ENCODE measurements at places on chromosomes 3 and 15.

DNA sequence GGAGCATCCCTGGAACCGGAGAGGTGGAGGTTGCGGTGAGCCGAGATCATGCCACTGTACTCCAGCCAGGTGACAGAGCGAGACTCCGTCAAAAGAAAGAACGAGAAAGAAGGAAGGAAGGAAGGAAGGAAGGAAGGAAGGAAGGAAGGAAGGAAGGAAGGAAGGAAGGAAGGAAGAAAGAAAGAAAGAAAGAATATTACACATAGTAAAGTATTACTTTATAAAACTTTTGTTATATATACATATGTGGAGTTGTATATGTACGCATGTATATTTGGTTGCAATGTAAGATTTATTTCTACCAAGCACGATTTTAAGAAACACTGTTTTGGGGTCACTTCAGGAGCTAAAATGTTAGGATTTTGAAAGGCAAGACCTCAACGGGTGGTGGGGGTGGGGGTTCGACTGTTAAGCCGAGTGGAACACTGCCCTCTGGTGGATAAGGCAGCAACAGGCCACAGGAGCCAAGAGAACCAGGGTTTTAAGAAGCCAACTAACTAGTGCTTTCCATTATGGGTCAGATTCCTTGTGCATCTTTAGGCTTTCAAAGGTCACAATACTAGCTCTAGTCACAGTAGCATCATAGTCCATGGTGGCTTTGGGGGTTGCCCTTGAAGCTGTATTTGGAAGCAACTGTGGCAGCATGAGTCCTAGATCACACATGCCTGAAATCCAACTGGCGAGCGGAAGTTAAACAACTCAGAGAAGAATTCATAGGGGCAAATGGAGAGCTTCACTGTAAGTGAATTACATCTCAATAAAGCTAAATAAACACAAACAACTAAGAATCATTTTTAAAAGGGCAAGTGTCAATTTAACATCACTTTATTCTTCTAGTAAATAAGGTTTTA, 22.5 kb downstream of the GLB1 start:
- peak; percentile 51 for DNase-seq

GRCh38 chr3:12677616-12678015, 13.7 kb upstream of the RAF1 start:
- no peak for DNase-seq

- no peak for DNase-seq
These were observed 311.6 kb upstream of the CNTN4 start for GRCh38 chr3:1787094-1787493.

DNA sequence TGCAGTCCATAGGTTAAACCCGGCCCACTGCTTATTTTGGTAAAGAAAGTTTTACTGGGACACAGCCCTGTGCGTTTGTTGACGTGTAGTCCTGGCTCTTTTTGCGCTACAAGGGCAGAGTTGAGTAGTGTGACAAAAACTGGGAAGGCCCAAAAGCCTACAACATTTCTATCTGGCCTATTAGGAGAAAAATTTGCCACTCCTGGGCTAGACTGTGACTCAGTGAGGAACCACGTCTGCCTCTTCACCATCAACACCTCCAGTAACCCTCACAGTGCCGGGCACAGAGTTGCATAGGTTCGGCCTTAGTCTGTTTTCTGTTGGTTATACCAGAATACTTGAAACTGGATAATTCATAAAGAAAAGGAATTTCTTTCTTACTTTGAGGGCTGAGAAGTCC, 110.3 kb downstream of the TOP2B start:
- DNase-seq, result no peak

DNA sequence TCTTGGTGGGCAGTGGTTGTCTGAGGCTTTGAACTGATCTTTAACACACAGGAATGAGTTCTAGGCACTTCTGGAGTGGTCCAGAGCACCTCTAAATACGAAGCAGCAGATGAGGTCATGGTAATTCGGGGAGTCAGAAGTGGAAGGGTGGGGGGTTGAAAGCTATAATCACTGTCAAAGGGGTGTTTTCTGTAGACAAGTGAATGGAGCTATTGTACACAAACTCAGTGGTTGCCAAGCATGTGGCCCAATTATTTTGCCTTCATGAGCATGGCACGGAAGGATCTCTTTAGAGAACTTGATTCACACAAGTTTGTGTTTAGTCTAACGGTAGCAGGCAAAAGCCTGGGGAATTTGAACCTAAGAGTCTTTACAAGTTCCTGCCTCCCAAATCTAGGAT, 6.3 kb downstream of the FRMD5 start:
- no peak for DNase-seq

- DNase-seq, result no peak
These were observed 146.1 kb downstream of the UACA start for GRCh38 chr15:70617076-70617910.

GRCh38 chr3:155407971-155408370, 114.5 kb upstream of the STRIT1 start:
- DNase-seq, result no peak

- no peak for DNase-seq
These were observed 8.0 kb upstream of the ANKRD28 start for GRCh38 chr3:15805756-15806266.

DNA sequence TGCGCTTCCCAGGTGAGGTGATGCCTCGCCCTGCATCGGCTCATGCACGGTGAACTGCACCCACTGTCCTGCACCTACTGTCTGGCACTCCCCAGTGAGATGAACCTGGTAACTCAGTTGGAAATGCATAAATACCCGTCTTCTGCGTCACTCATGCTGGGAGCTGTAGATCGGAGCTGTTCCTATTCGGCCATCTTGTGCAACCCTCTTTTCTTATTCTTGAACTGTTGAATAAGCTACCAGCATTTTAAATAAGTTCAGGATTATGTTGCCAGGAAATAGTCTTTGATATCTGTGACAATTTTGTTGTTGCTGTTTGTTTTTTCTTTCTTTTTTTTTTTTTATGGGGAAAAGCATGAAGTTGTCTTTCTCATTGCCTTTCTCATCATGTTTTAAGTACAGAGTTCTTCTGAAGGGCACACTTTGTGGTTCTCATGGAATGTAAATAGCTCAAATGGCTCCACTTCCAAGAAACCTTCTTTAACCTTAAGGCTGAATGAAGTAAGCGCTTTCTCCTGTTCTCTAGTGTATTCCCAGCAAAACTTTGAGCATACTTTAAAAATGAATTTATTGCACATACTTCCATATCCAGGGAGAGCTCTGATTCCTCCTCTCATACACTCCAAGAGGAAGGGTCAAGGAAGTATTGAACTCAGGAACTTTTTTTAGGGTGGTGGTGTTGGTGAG, 468.0 kb upstream of the TBL1XR1 start:
- no peak for DNase-seq

DNA sequence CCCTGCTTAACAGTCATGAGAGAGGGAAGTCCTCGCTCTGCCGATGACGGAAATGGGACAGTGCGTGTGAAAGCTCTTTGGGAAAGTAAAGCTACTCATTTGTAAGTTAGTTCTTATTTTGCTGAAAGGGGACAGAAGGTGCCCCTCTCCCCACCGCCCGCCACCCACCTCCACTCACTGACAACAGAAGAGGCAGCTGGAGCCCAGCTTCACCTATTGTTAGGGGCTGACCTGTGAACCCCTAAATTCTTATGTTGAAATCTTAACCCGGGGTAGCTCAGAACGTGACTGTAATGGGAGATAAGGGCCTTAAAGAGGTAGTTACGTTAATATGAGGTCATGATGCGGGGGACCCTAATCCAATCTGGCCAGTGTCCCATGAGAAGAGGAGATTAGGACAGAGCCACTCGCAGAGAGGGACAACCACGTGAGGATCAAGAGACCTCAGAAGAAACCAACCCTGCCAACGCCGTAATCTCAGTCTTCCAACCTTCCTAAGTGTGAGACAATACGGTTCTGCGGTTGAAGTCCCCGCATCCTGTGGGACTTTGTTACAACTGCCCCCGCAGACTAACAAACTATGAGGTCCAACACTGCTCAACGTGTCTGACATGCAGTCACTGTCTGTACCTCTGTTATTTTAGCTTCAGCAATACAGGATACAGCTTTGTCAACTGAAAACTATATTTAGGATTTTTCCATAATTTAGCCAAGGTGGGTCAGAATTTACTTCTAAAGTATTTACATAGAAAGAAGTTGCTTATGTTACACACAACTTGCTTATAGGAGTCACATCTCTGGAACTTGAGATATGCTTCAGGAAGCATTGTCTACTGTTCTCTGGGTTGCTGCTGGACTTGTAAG, 51.7 kb downstream of the PCSK6 start:
- no peak for DNase-seq

GRCh38 chr3:131630097-131630496, 127.3 kb upstream of the MRPL3 start:
- no peak for DNase-seq

GRCh38 chr3:60754617-60755016, 496.6 kb downstream of the FHIT start:
- no peak for DNase-seq

- no peak for DNase-seq
These were observed 117.3 kb downstream of the ADAMTS17 start for GRCh38 chr15:100224206-100225185.

- no peak for DNase-seq
These were observed 103.7 kb downstream of the MEX3B start for GRCh38 chr15:81942157-81942556.

GRCh38 chr3:45224824-45225464, 1.1 kb downstream of the TMEM158 start:
- peak; percentile 81 for DNase-seq

GRCh38 chr3:72487078-72487765, 361.0 kb downstream of the SHQ1 start:
- DNase-seq, result peak; percentile 77

DNA sequence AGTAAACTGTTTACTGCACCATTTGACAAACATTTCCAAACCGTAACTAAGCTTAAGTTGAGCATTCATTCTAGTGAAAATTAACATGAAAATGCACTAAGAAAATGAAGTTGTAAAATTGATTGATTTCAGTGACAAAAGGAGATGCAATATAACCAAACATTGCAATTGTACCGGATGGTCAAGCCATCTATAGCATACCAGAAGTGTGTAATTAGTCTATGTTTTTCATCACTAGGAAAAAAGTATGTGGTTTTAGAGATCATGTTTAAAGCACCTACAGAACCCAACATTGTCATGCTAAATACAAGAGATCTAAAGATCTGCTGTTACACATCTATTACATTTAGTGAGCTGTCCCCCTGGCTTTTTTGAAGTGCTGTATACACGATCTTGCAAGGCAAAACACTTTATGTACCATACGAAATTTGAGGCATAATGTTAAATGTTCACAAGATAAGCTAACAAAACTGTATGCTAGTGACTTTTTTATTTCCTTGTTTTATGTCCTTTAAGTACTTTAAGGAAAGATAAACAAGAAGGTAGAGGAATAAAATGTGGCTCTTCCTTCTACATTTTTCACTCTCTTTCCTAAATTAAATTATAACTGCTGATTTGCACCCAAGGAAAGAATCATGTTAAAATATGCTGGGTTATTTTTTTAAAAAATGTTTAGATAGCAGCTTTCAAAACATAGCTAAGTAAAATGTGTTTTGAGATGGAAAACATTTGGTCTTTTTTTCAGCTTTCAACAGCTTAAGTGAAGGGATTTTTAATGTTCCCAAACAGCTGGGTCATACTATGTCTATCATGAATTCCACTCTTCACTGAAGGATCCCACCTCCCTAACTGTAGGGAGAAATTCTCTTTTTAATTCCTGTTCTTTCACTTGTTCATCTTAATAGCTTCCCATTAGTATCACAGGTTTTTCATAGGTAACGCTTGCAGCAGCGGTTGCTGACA, 498.0 kb downstream of the MECOM start:
- no peak for DNase-seq

DNA sequence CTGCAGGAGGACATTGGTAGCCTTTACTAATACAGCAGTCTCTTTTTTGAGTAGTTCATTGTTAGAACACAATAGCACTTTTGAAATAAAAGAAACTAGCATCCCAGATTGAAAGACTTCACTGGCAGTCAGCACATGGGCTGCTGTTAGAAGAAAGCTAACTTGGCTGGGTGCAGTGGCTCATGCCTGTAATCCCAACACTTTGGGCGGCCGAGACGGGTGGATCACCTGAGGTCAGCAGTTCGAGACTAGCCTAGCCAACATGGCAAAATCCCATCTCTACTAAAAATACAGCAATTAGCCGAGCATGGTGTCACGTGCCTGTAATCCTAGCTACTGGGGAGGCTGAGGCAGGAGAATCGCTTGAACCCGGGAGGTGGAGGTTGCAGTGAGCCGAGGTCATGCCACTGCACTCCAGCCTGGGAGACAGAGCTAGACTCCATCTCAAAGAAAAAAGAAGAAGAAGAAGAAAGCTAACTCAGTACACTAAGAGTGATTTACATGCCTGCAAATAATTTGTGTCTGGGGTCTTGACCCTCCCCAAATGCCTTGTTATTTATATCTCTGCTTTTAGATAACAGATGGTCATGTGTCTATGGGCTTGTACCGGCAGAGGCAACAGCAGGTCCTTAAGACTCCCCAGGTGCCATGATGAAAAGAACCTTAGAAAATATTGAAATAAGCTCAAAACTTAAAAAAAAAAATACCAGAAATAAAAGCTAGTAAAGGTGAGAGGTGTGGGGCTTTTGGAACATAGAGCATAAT, 9.7 kb downstream of the TPM1 start:
- no peak for DNase-seq

DNA sequence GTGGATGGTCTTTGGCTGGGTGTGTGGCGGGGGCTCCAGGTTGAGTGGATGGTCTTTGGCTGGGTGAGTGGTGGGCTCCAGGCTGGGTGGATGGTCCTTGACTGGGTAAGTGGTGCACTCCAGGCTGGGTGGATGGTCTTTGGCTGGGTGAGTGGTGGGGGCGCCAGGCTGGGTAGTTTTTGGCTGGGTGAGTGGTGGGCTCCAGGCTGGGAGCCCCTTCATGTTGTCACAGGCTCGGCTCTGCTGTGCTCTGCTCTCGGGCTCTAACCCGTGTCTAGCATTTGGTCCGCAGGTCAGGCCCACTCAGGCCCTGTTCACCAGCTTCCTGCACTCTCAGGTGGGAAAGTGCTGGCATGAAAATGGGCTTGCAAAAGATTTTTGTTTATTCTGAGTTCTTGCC, 25.1 kb downstream of the CD276 start:
- DNase-seq, result no peak

DNA sequence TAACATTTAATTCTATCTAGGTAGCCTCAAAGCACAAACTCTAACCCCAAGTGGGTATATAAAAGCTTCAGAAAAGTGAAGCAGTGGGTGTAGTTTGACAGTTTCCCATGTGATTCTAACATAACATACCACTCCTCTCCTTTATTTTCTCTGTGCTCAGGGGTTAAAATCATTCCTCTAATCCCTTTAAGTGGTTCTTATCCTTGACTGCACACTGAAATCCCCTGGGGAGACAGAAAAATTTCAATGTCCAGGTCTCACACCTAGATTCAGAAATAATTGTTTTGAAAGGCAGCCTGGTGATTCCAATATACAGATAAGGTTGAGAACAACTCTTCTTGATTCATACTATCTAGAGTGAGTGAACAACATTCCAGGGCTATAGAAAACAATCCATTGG, 986.4 kb downstream of the ROBO1 start:
- DNase-seq, result no peak

- peak; percentile 75 for DNase-seq
These were observed 37.9 kb upstream of the TSC22D2 start for GRCh38 chr3:150370122-150370602.

DNA sequence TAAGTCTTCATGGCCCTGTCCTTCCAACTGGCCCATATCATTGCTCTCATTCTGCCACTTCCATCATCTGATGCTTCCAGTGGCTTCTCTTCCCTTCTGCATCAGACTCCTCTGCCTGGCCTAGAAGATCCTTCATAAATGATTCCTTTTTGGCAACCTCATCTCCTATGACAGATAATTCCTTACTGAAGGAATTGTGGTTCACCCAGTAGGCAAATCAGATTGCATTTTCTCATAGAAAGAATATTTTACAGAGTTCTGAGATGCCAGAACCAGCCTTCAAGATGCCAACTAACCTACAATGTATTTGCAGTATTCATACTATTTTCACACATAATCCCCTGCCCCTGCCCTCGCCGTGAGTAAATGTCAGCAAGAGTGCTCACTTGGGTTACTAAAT, 423.0 kb upstream of the TGFBR2 start:
- DNase-seq, result no peak
